ENCODE measurements at places on chromosomes 1 and 21.

GRCh38 chr1:150299716-150300115, 6.1 kb downstream of the MRPS21 start:
- no peak for DNase-seq

DNA sequence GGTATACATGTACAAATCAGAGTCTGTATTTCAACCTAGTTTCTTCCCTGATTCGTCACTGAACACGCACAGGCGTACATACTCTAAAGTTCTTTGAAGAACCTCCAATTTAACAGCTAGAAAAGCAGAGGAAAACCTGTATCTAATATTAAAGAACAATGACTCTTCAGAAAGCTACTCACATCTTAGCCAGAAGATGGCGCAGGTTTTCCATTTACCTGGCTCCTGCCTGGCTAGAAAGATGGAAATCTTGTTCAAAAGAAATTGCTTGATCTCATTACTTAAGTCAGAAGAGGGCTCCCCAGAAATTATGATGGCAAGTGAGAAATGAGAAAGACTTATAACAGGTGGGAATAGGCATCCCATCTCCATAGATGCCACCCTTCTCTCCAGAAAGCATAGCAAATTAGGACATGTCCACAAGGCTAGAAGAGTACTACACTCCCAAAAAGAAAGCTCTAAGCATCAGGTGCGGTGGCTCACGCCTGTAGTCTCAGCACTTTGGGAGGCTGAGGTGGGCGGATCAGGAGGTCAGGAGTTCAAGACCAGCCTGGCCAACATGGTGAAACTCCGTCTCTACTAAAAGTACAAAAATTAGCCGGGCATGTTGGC, 19.0 kb upstream of the L1TD1 start:
- DNase-seq = no peak

DNA sequence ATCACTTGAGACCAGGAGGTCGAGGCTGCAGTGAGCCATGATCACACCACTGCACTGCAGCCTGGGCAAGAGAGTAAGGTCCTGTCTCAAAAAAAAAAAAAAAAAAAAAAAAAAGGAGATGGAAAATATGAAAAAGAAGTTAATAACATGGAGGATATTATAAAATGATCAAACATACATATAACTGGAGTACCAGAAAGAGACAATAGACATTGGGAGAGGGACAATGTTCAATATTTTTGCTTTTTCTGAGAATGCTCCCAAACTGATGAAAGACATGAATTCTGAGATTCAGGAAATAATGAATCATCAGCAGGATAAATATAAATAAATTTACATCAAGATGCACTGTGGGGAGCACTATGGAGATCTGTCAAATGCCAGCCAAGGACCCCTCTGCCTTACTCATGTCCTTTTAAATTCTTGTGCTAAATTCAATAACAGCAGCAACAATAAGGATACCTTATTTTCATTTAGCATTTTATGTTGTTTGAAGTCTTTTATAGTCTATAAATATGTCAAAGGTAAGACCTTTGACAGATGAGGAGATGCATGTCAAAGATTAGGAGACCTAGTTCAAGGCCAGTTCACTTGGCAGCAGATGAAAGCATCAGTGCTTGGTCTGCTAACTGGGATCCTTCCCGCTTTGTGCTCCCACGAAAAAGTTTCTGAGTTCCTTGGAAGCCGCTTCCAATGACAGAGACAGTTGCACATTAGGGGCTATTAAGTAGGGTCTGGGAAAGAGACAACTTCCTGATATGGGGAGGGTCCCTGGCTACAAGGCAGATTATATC, 97.7 kb downstream of the TLR5 start:
- no peak for DNase-seq

- DNase-seq = no peak
Observed at GRCh38 chr1:119943216-119943615, 46.9 kb upstream of the ADAM30 start.

DNA sequence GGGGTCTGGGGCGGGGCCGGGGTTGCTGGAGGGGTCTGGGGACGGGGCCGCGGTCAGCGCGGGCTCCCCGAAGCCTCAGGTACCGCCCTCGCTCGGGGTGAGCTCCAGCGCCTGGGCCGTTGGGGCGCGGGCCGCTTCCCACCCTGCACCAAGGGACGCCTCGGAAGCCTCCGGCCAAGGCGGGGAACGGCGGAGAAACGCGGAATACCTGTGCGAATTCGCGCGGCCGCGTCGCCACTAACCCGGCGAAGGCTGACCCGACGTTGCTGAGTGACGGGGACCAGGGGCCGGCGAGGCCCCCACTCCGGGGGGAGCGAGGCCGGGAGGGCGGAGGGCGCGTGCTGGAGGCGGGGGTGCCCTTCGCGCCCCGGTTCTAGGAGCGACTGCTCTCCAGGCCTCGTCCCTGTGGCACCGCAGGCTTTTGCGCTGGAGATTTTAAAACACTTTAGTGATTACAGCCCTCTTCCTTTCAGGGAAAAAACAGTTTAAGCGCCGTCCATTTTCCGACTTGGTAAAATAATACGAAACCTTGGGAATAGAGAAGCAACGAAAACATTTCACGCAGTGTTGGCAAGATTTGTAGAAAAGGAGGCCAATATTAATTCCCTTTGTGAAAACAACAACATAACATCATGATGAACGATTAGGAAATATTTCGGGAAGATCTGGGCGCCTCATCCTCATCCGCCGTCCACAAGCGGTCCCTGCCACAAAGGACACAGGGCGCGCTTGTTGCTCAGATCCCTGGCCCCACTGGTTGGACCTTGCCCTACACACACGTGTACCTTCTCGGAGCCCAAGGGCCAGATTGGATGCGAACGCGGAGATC, 971 bp upstream of the GNG4 start:
- DNase-seq = no peak

GRCh38 chr1:22408230-22408629, 43.4 kb upstream of the ZBTB40 start:
- DNase-seq = no peak

GRCh38 chr1:115473986-115474565, 136.0 kb upstream of the NGF start:
- DNase-seq = no peak

DNA sequence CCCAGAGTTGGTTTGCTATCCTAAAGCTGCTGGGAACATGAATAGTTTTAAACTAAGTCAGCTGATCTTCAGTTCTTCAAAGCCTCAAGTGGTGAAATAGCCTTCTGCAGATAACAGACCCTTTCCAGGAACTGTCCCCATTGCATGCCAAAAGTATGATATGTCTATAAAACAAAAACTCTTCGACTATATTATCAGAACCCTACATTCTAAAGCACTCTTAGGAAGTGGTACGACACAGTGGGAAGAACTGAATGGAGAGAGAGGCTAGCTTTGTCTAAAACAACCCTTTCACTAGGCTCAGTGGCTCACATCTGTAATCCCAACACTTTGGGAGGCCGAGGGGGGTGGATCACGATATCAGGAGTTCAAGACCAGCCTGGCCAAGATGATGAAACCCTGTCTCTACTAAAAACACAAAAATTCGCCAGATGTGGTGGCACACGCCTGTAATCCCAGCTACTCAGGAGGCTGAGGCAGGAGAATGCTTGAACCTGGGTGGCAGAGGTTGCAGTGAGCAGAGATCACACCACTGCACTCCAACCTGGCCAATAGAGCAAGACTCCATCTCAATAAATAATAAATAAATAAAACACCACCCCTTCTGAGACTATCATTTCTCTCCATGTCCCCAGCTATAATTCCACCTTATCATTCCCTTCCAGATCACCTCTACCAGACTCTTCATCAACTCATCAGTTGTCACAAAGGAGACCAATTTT, 2.2 kb upstream of the FRRS1 start:
- no peak for DNase-seq

DNA sequence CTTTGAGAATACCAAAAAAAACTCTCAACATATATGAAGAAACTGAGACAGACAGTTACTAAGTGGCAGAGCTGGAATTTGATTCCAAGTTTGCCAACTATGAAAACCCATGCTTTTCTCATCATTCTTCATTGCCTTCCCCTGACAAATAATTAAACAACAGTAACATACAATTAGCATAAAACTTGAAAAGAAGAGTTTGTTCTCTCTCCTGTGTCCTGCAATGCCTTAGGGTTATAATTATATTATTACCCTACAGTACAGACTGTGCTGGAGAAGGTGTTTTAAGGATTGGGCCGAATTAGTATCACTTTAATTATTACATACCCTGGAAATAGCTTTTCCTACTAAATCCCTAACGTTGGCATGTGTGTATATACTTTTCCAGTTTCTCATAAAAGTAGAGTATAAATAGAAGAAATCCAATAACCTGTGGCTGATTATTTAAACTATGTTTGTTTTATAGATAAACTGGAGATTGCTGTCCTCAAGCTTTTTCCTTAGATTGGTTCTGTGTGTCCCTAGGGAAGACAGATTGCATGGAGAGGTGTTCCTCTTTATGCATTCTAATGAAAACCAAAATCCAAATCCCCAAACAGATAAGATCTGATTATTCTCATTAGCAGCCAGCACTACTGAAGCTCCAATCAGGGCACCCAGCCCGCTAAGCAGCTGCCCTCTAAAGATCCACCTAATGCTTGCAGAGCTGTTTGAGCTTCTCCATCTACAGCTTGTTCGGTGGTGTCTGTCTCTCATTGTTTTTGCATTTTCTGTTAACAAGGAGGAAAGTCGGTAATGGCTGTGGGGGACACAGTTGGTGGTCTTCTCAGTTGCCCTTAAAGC, 156.3 kb downstream of the TM2D1 start:
- DNase-seq = no peak

- no peak for DNase-seq
Observed at GRCh38 chr1:193677874-193678273, 491.5 kb upstream of the B3GALT2 start.

GRCh38 chr1:197515421-197515820, 247.4 kb downstream of the CRB1 start:
- DNase-seq = no peak

- no peak for DNase-seq
Observed at GRCh38 chr21:18252256-18252655, 7.6 kb downstream of the CHODL start.

DNA sequence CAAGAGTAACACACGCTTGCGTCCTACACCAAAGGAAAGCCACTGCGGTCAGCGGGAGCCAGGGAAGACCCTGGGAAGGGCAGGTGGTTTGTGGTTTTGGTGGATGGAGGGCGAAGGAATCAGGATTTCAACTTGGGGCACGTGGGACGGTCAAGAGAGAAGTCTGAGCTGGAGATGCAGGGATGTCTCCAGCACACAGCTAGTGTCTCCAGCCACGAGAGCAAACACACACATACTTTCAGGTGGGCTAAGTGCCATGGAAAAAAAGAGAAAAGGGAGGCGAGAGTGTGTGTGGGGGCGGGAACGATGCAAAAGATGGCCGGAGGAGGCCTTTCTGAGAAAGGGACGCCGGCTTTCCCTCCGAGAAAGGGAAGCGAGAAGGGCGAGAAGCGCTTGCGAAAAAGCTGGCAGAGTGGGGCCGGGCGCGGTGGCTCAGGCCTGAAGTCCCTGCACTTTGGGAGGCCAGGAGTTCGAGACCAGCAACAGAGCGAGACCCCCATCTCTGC, 1.4 kb upstream of the SRRM1 start:
- no peak for DNase-seq

DNA sequence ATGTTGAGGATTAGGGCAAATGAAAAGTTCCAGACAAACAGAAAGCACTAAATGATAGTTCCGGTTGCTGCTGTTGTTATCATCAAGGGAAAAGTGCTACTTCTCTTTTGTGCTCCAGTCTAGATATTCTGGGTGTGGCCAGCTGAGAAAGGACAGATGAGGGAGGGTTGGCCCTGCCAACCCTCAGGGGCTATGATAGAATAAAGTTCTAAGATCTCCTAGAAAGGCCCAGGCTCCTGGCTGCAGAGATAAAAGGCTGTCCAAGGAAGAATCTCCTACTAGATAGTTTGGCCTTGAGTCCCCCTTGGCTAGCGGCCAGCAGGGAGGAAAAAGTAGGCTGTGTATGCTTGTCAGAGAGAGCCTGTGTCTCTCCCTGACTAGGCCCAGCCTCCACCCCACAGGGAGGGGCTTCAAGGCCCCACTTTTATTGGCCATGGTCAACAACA, 31.5 kb downstream of the RIMS3 start:
- DNase-seq = no peak

DNA sequence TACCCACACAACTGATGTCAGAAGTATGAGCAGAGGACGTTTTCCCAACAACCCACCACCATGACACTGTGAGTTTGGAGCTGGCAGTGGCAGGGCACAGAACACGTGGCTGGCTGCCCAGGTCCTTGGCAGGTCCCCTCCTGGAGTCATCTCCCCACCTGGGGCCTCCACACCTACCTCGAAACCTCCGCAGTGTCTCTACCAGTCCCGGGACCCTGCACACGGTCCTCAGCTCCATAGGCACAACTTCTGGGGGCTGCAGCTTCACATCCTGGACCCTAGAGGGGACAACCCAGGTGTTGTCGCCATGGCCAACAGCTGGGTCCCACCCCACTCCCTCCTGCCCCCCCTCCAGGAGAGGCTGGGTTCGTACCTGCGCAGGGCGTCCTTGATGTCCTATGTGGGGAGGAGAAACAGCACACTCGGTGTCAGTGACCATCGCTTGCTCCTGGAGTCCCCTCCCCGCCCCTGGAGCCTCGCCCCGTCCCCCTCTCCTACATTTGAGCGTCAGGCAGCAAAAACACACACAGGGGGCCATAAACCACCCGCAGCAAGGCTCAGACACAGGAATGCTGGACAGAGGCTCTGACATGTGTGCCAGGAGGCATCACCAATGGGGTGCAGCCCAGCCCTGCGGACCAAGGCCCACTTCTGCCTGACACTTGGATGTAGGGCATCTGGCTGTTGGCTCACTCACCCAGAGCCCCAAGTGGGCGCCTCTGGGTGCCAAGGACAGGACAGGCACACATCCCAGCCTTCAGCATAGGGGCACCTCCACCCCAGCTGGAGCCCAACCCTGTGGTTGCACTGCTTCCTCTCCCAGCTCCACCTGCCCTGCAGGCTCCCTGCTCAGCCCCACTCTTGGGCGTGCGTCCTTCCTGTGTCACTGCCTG, 9.6 kb downstream of the TRIM11 start:
- DNase-seq = no peak

- DNase-seq = no peak
Observed at GRCh38 chr1:164928232-164928812, 369.3 kb downstream of the PBX1 start.

DNA sequence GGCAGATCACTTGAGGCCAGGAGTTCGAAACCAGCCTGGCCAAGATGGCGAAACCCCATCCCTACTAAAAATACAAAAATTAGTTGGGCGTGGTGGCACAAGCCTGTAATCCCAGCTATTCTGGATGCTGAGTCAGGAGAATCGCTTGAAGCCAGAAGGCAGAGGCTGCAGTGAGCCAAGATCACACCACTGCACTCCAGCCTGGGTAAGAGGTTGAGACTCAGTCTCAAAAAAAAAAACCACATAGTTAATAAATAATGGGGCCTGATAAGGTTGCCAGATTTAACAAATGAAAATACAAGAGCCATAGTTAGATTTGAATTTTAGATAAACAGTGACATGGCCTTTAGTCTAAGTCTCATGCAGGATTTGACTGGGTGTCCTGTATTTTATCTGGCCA, 175.7 kb downstream of the ZZZ3 start:
- no peak for DNase-seq

Data from SIG-M5 (cell line).